A172 (cell line): ENCODE measurements at places on chromosomes 16 and 17. TPM values are rescaled to one million over a fixed set of nuclear protein-coding genes. Genes with fewer than 3 reads are reported as not detected.

Gene PRR35
- not detected in 2 replicates for total RNA-seq

DNA sequence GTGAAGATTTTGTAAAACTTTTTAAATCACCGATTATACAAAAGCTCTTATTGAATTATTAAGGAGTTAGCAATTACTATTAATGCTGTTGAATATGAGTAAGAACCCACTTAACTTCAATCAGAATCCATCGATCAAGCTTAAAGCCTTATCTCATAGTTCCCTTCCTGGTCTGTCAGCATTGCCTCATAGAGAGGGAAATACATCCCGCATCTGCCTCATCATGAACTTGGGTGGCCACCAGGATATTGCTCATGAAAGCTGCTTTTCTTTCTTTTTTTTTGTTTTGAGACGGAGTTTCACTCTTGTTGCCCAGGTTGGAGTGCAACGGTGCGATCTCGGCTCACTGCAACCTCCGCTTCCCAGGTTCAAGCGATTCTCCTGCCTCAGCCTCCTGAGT, 66.7 kb downstream of the PIGL start:
- DNase-seq, result peak; percentile 65

GRCh38 chr17:31715446-31715845, 143.6 kb downstream of the COPRS start:
- DNase-seq, result no peak

Gene TPPP3
- 0.31 TPM in 1 of 2 replicates, not detected in the other for total RNA-seq

DNA sequence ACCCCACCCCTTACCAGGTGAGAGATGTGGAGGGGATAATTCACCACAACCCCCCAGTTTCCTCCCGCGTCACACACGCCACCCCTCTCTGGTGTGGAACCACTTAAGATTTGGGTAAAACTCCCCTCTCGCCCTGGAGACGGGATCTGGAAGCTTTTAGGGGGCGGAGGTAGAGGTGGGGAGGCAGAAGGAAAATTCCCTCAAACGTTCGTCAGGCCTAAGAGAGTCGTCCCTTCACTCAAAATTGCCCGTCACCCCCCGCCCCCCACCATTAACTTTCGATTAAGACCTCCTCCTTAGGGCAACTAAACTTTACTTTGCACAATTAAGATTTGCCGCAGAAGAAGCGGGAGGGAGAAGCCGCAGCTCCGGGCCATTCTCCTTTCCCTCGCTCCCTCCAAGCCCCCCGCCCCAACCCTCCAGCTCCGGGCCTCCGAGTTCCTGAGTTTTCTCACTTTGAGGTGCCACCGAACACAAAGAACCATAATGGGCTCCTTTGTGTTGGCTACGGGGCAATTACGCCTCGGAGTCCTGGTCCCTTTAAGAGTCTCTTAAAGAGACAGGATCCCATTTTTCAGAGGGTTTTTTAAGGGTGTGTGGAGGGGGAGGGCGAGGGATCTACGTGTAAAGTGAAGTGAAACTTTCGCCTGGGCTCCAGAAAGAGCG, 985 bp upstream of the FZD2 start:
- peak; percentile 71 for DNase-seq

Gene TMC7
- 0.84 and 1.2 TPM in 2 replicates for total RNA-seq

Gene SUMO2
- 201 and 239 TPM in 2 replicates for total RNA-seq

DNA sequence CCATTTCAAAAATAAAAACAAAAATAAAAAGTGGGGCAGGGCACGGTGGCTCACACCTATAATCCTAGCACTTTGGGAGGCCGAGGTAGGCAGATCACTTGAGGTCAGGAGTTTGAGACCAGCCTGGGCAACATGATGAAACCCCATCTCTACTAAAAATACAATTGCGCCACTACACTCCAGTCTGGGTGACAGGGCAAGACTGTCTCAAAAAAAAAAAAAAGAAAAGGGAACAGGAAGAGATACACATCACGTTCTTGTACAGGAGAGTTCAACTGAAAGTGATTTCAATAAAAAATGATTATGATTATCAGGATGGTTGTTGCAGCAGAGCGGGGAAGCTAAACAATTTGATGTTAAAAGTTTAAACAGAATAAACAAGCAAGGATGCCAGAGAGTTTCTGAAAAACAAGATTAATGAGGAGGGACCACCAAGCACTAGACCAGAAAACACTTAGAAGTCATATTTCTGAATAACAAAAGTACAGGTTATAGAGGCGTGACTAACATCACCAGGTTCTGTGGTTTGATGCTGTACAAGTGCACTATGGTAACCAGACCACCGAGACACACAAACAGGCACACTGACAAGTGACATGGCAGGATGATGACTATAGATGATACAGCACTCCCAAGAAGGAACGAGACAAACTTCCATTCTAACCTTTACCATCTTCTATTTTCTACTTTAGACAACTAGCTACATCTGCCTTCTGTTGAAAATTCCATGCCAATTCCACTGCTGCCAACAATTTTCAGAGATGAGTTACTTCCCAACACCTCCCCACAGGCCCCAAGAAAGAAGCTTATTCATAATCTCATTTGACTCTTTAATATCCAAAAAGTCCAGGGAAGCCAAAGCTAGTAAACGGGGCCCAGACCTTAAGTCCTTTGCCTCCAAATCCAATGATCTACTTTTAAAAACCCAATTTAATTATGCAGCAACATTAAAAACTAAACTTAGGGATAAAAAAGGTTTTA, 11.8 kb downstream of the DNAJA2 start:
- DNase-seq, result no peak

GRCh38 chr17:63531022-63531965, 8.1 kb downstream of the KCNH6 start:
- DNase-seq, result no peak

DNA sequence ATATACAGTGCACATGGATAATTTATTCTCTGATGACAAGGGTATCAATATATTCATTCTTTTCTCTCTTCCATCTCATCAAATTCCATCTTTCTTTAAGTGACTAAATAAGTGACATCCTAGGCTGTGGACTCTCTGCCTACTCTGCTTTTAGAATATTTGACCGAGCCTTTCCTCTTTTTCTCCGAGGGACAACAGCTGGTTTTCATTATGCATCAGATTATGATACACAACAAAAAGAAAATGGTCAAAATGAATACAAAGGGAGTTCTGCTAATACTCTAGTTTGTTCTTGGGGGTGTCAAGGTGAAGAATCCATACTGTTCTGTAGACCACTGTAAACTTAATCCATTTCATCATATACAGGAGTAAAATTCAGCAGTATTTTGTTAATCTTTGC, 942.6 kb downstream of the KCNJ2 start:
- no peak for DNase-seq

DNA sequence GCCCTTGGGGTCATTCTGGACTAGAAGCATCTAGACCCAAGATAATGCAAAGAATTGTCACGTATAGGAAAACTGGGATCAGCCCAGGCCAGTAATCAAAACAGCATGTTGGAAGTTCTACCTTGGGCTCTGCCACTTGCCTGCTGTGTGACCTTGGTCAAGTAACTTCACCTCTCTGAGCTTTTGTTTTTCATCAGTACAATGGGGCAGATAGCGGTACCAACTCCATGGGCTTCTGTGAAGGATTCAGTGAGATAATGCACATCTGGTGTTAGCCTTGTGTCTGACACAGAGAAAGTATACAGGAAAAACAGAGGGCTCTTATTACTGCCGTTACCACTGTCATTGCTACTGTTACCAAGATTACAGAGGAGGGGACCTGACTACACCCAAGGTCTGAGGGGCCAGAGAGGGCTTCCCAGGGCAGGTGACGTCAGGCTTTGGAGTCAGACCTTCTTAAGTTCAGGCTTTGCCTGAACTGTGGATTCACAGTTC, 24.6 kb downstream of the CMIP start:
- no peak for DNase-seq

GRCh38 chr16:2292221-2292620, 24.3 kb upstream of the RNPS1 start:
- no peak for DNase-seq

GRCh38 chr16:969508-970385, 1.0 kb downstream of the LMF1 start:
- no peak for DNase-seq

Gene ABHD15
- 11.6 and 11.7 TPM in 2 replicates for total RNA-seq

Gene MMD
- total RNA-seq, result 7.6 and 14.0 TPM in 2 replicates

Gene LGALS9
- 0.91 and 1.4 TPM in 2 replicates for total RNA-seq

DNA sequence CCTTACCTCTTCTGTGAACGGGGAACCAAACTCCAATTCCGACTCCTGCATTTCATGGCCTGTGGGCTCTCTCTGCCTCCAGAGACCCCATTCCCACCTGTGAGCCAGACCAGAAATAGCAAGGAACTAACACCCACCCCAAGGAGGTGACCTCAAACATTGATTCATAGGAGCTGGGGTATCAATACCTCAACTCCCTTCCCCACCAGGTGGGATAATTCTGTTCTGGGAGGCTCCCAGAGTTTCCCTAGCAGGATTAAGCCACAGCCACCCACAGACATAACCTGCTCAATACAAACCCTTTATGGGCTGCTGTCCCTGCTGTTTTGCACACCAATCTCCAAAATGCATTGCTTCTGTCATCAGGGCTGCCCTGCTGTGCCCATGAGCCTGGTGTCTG, 59.6 kb upstream of the FOXF1 start:
- no peak for DNase-seq

DNA sequence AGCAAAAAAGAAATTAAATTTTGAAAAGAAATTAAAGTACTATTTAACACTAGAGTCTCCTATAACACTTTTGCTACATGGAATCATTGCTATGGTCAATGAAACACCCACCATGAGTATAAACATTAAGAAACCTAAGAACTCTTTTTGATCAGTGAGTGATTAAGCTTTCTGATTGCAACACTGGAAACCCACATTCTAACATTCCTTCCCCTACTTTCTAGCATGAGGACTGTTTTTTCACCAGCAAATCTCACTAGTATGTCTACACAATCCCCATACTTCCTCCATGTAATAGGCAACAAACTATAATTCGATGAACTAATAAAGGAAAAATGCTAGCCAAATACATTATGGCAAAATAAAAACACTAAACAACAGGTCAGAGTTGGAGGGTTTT, 54.7 kb downstream of the SKAP1 start:
- DNase-seq, result no peak

DNA sequence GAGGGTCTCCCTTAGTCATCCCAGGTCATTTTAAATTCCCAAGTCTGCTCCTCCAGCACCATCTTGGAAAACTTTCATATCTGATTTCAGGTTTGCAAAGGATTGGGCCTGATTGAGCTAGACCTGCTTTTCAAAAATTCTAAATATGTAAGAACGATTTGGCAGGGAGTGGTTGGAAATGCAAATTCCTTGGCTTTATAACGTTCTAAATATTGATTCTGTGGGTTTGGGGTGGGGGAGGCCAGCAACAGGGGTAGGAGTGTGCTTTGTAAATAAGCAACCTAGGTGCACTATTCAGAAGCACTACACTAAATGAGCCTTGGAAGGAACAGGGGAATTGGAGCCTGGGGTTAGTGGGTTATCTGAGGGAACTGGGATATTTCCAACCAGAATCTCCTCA, 47.9 kb downstream of the TMEM114 start:
- DNase-seq, result no peak

Gene OTOA
- total RNA-seq, result 0.09 TPM in 1 of 2 replicates, not detected in the other

DNA sequence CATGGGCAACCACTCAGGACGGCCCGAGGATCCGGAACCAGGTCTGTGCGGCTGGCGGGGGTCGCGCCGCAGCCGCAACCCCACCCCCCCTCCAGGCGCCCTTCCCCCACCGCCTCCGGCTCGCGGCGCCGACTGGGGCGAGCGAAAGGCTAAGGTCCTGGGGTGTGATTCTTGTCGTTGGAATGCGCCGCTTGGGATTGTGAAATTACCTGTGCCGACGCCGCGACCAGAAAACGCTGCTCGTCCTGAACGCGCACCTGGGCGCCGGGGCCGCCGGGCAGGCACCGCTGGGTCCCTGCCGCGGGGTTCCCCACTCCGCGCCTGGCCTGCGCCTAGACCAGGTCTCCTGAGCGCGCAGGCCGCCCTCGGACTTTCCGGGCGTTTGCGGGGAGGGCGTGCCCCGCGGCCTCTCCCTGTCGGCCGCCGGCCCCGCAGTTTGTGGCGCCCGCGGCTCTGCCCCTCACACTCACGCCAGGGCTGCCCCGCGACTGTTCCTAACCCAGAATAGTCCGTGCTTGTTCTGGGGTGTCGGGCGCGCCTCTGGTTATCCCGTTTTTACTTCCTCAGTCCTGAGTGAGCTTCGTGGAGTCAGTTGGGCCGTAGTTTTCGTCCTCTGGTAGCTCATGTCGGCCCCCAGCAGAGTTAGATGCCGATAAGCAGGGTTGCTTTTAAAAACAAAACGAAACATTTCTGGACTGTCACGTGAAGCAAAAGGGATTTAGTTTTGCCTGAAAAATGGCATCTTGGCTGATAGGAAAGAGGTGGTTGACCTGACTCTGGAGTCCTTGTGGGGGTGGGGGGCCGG, 147.2 kb downstream of the SPECC1 start:
- DNase-seq, result peak; percentile 59

Gene TBC1D3C
- total RNA-seq, result not detected in 2 replicates

- DNase-seq, result no peak
These were observed 67.3 kb downstream of the CNGB1 start for GRCh38 chr16:57903656-57904055.

- no peak for DNase-seq
These were observed 85.5 kb upstream of the DOC2B start for GRCh38 chr17:266701-267667.

DNA sequence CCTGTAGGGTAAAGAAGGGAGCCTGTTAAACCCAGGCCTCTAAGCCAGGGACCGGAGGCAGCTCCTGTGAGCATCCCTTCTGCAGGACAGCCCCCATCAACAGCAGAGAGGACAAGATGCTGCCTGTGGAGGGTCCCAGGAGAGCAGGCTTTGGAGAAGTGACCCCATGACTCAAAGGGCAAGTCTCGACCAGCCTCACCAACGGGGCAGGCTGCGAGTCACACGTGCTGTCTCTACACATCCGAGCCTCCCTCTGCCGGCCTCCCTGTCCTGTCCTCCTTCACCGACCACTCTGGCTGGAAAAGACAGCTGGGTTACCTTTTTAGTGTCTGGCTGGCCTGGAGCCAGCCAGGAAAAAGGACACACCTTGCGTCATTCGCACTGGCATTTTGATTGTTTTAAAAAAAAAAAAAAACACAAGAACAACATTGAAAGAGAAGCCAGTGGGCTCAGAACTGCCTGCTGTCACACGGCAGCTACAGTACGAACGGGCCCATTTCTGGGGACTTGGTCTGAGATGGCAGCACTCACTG, 74.5 kb upstream of the RCVRN start:
- no peak for DNase-seq

DNA sequence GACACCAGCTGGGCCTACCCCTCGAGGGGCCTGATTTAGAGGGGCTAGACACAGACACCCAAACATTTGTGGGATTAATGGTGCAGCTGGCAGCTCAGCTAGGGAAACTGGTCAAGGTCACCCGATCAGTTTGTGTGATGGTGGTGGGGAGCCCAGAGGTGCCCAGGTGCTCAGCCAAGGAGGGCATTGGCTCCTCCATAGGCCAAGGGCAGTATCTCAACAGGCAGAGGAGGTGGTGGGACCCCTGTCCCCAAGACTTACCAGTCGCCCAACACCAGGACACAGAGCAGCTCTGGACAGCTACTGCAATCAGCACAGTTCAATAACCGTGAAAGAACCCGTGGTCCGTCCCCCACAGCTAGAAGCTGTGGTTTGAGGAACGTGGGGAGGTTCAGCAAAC, 120.9 kb downstream of the C16orf78 start:
- no peak for DNase-seq

Gene TEX14
- 0.02 and 0.19 TPM in 2 replicates for total RNA-seq

Gene IKZF3
- not detected in 2 replicates for total RNA-seq

GRCh38 chr17:80018917-80019651, 16.6 kb downstream of the TBC1D16 start:
- no peak for DNase-seq

Gene MARVELD3
- 0.14 TPM in 1 of 2 replicates, not detected in the other for total RNA-seq
